ENCODE measurements at places on chromosomes 12 and 14.

DNA sequence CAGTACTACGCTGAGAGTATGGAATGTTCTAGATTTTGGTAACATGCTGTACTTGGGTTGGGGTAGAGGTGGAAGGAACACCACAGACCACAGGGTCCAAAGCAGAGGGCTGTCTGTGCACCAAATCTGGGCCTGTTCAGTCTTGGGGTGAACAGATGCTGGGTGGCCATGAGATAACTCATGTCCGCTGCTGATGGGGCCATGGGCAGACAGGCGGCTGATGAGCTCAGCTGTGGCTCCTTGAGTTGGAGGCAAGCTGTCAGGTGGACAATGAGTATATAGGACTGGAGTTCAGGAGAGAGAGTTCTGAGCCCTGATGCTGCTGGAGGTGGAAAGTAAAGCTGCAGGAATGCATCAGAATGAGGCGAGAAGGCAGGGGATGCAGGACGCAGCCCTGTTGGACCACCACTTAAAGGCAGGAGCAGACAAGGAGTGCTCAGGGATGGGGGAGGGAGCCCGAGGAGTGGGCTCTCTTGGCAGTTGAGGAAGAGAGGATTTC, 6.2 kb downstream of the SMIM41 start:
- DNase-seq, result no peak

DNA sequence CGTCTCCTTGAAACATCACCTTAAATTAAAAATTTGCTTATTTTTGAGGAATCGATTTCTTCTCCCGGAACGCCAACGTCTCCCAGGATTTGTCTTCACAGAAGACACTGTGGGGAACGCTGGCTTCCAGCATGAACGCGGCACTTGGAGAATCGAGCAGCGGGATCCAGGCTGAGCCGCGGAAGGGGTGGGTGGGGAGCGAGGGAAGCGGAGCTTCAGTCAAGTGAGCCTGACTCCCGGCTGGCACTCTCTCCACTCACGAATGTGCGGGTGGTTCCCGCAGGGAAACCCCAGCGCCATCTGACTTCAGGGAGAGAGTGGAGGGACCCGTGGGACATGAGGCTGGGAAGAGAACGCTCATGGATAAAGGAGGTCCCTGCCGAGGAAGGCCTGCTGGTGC, 506.0 kb upstream of the TMEM132C start:
- DNase-seq, result no peak

GRCh38 chr14:44720707-44721106, 213.6 kb upstream of the FSCB start:
- DNase-seq, result no peak

DNA sequence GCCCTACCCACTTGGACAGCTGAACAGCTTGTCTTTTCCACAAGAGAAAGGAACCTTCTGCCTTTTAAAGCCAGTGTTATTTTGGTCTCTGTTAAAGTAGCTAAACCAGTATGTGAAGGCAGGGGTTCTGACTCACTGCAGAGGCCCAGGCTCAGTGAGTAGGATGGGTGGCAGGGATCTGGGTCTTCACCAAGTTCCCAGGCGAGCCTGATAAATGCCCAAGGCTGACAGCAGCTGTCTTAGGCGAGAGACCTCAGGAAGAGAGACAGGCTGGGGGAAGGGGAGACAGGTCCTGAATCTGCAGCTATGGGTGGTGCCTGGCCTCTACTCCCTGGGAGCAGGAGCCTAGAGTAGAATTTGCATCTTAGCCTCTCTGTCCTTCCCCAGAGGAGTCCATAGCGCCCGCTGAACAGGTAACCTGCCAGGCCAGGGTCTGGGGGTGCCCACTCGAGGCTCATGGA, 18.1 kb upstream of the KIF26A start:
- DNase-seq, result no peak

GRCh38 chr12:3236345-3237187, 159.4 kb downstream of the TSPAN9 start:
- DNase-seq, result no peak

GRCh38 chr12:65434737-65435136, 156.3 kb downstream of the MSRB3 start:
- DNase-seq, result no peak

DNA sequence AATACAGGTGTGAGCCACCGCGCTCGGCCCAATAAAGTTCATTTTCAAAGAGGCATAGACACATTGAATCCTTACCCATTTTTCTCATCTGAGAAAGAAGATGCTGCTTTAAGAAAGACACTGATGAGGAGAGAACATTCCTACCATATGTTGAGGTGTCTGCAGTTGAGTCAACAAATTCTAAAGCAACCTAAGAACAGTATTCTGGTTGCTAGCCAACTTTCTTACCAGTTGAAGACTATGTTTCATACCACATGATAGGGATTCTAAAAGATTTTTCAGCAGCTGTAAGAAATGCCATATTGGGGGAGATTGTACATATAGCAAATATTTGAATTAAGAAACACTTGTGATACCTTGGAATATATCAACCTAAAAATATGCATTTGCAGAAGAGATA, 160.1 kb downstream of the SRGAP1 start:
- no peak for DNase-seq

DNA sequence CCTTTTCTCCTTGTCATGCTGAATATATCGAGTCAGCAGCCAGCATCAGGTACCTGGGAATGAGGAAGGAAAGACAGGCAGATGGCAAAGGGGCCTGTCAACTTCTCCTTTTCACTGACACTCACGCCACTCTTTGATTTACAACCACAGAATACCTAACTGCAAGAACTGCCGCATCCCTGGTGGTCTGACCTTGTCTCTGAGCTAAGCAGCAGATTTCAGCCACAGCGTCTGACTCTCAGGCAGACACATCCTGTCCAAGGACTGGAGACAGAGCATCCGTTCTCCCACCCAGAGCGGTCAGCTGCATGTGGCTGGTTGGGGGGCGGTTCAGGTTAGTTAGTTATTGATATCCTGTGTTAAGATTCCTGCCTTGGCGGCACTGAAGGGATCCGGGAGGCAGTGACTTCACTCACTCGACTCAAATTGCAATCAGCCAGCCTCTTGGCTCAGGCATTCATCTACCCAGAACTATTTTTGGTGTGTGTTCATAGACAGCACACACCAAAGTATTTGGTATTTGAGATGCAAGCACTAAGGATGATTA, 11.2 kb upstream of the MAP1LC3B2 start:
- no peak for DNase-seq

- DNase-seq, result no peak
Measured at GRCh38 chr14:30131581-30132097, 204.0 kb upstream of the PRKD1 start.

- no peak for DNase-seq
Measured at GRCh38 chr12:130460611-130461446, 123.1 kb downstream of the PIWIL1 start.

- DNase-seq, result no peak
Measured at GRCh38 chr12:90085494-90086274, 377.0 kb upstream of the ATP2B1 start.

DNA sequence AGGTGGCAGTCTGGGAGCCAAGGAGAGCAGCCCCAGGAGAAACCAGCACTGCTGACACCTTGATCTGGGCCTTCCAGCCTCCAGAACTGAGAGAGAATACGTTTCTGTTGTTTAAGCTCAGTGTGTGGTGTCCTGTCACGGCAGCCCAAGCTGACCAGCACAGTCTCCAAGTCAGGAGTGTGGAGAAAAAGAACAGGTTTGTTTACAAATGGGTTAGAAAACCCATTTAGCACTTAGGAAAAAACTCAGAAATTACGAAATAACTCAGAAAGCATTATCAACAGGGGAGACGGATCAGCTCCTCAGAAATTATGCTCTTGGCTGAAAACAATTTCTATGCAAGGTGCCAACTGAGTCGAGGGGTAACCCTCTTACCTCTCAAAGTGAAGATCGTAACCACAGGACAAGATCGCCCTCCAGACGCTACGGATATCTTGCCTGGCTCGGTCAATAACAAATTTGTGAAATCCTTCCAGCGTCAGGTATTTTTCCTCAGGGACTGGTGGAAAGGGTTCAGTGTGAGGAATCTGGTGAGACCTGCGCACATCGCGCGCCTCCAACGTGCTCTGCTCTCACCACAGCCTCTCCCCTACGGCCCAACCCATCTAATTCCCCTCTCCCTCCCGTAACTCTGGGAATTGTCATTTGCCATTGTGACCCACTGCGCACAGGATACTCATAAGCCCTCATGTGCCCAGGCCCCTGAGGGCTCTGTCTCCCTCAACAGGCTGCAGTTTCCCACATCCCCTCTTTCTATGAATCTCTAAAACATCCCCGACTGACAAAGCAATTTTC, 50.2 kb downstream of the TRAFD1 start:
- DNase-seq, result no peak

DNA sequence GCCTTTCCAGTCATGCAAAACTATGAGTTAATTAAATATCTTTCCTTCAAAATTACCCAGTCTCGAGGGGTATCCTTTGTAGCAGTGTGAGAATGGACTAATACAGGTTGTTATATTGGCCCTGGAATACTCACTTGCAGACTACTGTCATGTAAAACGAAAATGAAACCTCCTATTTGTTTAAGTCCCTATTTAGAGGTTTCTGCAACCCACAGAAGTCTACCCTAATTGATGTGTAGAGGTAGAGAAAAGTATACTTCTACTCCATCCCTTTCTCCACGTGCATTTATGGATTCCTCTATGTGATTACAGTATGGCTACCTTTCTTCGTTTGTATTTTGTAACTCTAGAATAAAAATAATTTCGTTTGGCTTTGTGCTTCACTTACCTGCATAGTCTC, 371.1 kb downstream of the FSCB start:
- no peak for DNase-seq

- DNase-seq, result no peak
Measured at GRCh38 chr12:34393086-34393820, 371.0 kb downstream of the ALG10 start.

- no peak for DNase-seq
Measured at GRCh38 chr14:91298576-91298975, 54.1 kb upstream of the GPR68 start.

- no peak for DNase-seq
Measured at GRCh38 chr14:106222731-106223130, 696.3 kb downstream of the TMEM121 start.

GRCh38 chr12:51908876-51909592, 1.7 kb downstream of the ACVRL1 start:
- DNase-seq, result no peak

DNA sequence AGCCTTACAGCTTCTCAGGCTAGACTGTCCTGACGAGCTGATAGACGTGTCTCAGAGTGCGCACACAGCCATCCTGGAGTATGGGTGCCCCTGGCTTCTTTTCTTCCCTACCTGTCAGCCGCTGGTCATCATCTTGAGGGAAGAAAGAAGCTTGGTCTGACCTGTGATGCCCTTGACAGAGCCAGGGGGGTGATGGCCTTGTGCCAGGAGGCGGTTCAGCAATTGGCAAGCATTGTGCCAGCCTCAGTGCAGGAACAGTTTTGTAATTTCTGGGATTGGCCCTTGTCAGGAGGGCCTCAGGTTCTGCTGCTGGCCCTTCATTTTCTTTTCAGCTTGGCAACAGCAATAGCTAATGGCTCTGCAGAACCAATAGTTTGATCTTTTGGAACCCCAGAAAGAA, 80.1 kb downstream of the ADCK1 start:
- DNase-seq, result no peak

GRCh38 chr12:95951515-95951914, 8.4 kb downstream of the AMDHD1 start:
- DNase-seq, result no peak

DNA sequence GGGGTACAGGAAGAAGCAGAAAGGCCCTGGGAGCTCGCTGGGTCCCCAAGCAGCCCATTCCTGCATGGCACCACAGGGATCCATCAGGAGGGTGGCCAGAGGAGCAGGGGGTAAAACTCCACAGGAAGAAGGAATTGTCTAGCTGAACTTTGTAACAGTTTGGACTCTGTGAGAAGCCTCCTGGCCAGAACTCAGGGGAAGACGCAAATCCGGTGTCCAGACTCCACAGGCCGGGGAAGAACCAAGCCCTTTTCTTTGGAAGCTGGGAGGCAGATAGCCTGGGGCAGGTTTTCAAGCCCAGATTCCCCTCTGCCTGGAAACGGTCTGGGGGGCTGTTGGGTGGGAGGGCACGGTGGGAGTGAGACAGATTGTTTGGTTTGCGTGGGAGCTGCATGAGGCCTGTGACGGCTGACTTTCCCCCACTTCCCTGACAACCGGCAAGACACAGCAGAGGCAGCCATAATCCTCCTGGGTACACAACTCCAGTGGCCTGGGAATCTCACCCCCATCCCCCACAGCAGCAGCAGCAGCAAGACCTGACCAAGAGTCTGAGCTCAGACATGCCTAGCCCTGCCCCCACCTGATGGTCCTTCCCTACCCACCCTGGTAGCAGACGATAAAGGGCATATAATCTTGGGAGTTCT, 16.7 kb downstream of the GPHB5 start:
- no peak for DNase-seq

DNA sequence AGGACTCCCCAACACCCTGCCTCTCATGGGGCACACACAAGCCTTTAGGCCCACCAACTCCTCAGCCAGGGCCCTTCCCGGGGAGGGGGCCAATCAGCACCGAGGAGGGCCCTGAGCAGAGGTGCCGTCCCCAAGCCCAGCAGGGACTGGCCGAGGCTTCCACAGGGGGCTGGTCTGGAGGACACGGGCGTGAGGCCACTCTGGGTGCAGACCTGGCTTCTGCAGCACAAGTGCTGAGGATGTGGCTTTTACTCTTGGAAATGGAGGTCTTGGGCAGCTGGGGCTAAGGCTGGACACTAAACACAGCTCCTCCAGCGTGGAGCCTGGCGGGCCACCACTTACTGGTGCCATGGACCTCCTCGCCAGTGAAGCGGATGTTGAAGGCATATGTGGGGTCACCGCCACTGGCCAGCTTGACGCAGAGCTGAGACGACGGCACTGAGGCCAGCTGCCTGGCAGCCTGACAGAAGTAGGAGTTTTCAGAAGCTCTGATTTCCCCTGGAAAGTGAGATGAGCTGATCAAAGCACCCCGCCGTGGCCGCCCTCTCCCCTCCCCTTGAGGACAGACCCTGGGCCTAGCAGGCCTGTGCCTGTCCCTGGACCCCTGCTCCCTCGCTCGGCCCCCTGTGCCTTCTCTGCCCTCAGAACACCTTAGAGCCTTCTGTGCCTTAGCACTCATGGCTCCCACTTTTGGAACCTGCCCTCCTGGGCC, 44.0 kb downstream of the TRAFD1 start:
- no peak for DNase-seq

- no peak for DNase-seq
Measured at GRCh38 chr12:1929241-1929984, 11.0 kb upstream of the CACNA2D4 start.

DNA sequence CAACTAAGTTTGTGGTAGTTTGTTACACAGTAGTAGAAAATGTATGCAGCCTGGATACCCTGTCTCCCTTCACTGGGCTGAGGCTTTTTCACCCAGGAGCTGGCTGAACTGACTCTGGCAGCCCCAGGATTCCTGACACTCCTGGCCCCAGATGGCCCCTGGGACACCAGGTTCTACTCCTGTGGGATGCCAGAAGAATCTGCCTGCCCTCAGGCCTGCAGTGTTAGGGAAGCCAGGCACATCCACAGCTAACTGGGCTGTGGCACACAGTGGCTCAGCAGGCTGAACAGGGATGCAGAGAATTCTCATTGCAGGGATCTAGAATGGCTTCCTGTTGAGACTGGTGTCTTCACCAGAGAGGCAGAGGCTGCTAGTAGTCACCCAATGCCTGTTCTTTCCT, 8.5 kb downstream of the IFI27 start:
- no peak for DNase-seq
